ENCODE measurements at places on chromosomes 6 and 20. TPM values are rescaled to one million over a fixed set of nuclear protein-coding genes. Genes with fewer than 3 reads are reported as not detected.
A peak's percentile ranks its signal among the peaks of the same experiment; 100 is the strongest.

DNA sequence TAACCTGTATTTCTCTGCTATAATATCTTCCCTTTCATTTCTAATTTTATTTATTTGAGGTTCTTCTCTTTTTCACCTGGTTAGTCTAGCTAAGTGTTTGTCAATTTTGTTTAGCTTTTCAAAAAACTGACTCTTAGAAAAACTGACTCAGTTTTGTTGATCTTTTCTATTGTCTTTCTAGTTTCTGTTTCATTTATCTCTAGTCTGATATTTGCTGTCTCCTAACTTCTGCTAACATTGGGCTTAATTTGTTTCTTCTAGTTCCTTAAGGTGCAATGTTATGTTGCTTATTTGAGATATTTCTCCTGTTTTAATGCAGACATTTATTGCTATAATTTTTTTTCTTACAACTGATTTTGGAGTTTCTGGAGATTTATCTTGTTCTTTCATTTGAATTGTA, 1011.0 kb downstream of the EPHA7 start:
- no peaks in the 10 kb centered on the region for H3K4me1 ChIP-seq
- H3K36me3 ChIP-seq, result no peaks in the 10 kb centered on the region
- no peak overlapping the region for H3K4me3 ChIP-seq
- no peak overlapping the region for H3K27ac ChIP-seq

The BMP6 gene
- 3.6 TPM for total RNA-seq

GRCh38 chr20:32031007-32031958, 20.8 kb upstream of the HCK start:
- no peak overlapping the region for H3K27ac ChIP-seq
- DNase-seq, result peak; percentile 78
- H3K27me3 ChIP-seq, result no peaks in the 10 kb centered on the region
- H3K4me1 ChIP-seq, result no peaks in the 10 kb centered on the region
- peak overlapping the region; percentile 21 for H3K4me3 ChIP-seq
- no peaks in the 10 kb centered on the region for H3K36me3 ChIP-seq

DNA sequence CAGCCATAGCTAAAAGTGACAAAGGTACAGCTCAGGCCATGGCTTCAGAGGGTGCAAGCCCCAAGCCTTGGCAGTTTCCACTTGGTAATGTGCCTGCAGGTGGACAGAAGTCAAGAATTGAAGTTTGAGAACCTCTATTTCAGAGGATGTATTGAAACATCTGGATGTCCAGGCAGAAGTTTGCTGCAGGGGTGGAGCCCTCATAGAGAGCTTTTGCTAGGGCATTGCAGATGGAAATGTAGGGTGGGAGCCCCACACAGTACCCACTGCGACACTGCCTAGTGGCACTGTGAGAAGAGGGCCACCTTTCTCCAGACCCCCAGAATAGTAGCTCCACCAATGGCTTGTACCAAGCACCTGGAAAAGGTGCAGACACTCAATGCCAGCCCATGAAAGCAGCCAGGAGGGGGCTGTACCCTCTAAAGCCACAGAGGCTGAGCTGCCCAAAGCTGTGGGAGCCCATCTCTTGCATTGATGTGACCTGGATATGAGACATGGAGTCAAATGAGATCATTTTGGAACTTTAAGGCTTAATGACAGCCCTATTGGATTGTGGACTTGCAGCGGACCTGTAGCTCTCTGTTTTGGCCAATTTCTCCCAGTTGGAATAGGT, 1299.4 kb upstream of the MAP3K7 start:
- H3K4me3 ChIP-seq, result no peak overlapping the region
- no peaks in the 10 kb centered on the region for H3K4me1 ChIP-seq
- no peaks in the 10 kb centered on the region for H3K27me3 ChIP-seq
- DNase-seq, result no peak
- H3K36me3 ChIP-seq, result no peaks in the 10 kb centered on the region
- no peak overlapping the region for H3K27ac ChIP-seq

- no peaks in the 10 kb centered on the region for H3K27me3 ChIP-seq
- no peak for DNase-seq
- H3K36me3 ChIP-seq, result no peaks in the 10 kb centered on the region
- H3K27ac ChIP-seq, result no peak overlapping the region
- no peaks in the 10 kb centered on the region for H3K4me1 ChIP-seq
Measured at GRCh38 chr6:108800427-108800864, 47.8 kb upstream of the ARMC2 start.

The DOK5 gene
- total RNA-seq, result not detected

The SCAND1 gene
- 79.1 TPM for total RNA-seq

DNA sequence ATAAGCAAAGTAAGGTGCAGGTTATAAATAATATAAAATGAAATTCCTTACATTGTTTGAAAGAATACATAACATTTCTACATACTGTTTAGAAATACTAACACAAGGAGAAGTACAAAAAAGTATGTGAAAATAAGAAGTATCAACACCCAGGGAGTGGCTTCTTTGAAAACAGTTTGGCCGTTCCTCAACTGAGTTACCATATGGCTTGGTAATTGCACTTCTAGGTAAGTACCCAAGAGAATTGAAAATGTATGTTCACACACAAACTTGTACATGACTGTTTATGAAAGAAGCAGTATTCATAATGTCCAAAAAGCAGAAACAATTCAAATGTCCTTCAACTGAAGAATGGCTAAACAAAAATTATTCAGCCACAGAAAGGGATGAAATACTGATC, 30.7 kb downstream of the PAK5 start:
- no peak for DNase-seq
- H3K4me3 ChIP-seq, result no peak overlapping the region
- H3K27me3 ChIP-seq, result no peaks in the 10 kb centered on the region
- H3K36me3 ChIP-seq, result no peaks in the 10 kb centered on the region
- no peaks in the 10 kb centered on the region for H3K4me1 ChIP-seq
- H3K27ac ChIP-seq, result no peak overlapping the region

DNA sequence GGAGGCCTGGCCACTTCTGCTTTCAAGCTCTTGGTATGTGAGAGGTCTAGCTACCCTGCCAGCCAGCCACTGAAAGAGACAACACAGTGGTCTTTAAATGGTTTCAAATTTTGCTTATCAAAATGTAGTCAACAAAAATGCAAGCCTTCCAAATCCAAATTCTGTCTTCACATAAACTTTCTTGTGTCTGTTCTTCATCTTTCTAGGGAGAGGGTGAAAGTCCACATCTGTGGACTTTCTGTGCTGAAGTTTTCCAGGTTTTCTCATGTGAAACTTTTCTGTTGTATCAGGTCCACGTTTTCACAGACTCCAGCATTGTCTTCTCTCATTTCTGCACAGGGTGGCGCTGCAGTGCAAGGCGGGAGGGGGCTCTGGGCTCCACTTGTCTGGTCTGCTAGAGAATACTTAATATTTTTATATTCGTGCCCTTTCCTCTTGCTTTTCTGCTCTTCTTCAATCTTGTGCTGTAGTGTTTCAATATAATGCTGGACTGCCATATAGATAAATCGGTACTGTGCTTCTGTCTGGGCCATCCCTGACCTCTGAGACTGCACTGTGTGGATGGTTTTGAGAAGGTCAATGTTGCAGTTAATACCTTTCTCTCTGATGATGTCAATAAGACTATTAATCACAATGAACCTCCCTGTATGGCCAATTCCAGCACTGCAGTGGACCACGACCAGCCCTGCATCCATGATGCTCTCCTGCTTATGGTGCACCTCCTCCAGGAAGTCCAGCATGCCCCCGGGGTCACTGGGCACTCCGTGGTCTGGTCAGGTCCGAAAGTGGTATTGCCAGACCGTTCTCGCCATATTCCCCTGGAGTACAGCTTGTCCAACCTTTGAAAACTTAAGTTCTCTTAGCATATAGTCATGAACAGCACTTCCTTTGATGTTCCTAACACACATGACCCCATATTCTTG, 161.6 kb upstream of the TNFAIP3 start:
- H3K27ac ChIP-seq, result no peak overlapping the region
- H3K27me3 ChIP-seq, result no peaks in the 10 kb centered on the region
- H3K4me1 ChIP-seq, result peaks cover 5% of the 10 kb centered on the region
- peak; percentile 54 for DNase-seq
- H3K36me3 ChIP-seq, result no peaks in the 10 kb centered on the region
- no peak overlapping the region for H3K4me3 ChIP-seq

- H3K27ac ChIP-seq, result no peak overlapping the region
- H3K4me1 ChIP-seq, result no peaks in the 10 kb centered on the region
- no peaks in the 10 kb centered on the region for H3K27me3 ChIP-seq
- no peaks in the 10 kb centered on the region for H3K36me3 ChIP-seq
- H3K4me3 ChIP-seq, result no peak overlapping the region
Measured at GRCh38 chr6:64034291-64034690, 398.7 kb downstream of the PHF3 start.

The VIP gene
- total RNA-seq, result 22.4 TPM

GRCh38 chr6:41371992-41372831, 36.8 kb downstream of the NCR2 start:
- peaks cover 14% of the 10 kb centered on the region for H3K4me1 ChIP-seq
- H3K36me3 ChIP-seq, result no peaks in the 10 kb centered on the region
- H3K27me3 ChIP-seq, result no peaks in the 10 kb centered on the region
- DNase-seq, result no peak
- H3K27ac ChIP-seq, result no peak overlapping the region

DNA sequence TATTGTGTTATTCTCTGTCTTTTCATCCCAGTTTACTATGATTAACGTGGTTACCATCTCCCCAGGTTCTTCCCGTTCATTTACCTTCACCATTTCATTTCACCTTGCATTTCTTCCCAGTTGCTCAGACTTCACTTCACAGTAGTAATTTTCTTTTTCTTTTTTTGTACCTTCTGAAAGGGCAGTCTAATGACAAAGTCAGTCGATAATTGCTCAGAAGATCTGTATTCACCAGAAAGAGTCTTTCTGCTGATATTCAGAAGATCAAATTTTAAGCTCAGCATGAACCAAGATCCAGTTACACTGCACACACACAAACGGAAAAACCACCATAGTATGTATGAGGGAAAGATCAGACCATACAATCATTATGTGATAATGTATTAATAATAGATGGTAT, 265.5 kb downstream of the ADGB start:
- H3K4me1 ChIP-seq, result no peaks in the 10 kb centered on the region
- H3K4me3 ChIP-seq, result no peak overlapping the region
- no peak for DNase-seq
- H3K27me3 ChIP-seq, result no peaks in the 10 kb centered on the region
- no peaks in the 10 kb centered on the region for H3K36me3 ChIP-seq
- no peak overlapping the region for H3K27ac ChIP-seq

GRCh38 chr20:36390719-36391415, 84.7 kb downstream of the DLGAP4 start:
- DNase-seq, result no peak
- no peaks in the 10 kb centered on the region for H3K4me1 ChIP-seq
- no peak overlapping the region for H3K4me3 ChIP-seq
- no peaks in the 10 kb centered on the region for H3K36me3 ChIP-seq

- no peaks in the 10 kb centered on the region for H3K27me3 ChIP-seq
- no peak overlapping the region for H3K27ac ChIP-seq
- no peaks in the 10 kb centered on the region for H3K4me1 ChIP-seq
- DNase-seq, result no peak
Measured at GRCh38 chr20:57902473-57902872, 192.7 kb upstream of the PMEPA1 start.

DNA sequence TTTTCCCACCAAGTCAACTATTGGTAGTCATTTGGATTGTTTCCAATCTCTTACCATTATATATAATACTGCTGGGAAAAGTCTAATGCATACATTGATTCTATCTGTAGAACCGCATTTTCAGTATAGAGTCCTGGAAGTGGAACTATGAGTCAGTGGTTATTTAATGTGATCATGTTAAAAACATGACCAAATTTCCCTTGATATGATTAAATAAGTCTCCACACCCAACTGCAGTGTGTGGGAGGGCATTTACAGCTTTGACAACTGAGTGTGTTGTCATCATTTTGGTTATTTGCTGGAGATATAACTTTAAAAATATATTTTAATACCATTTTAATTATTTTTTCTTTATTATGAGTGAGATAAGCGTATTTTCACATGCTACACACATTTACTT, 1027.6 kb downstream of the EYS start:
- H3K4me1 ChIP-seq, result no peaks in the 10 kb centered on the region
- no peak overlapping the region for H3K4me3 ChIP-seq
- no peak for DNase-seq

The CDSN gene
- total RNA-seq, result not detected

- no peaks in the 10 kb centered on the region for H3K27me3 ChIP-seq
- H3K36me3 ChIP-seq, result no peaks in the 10 kb centered on the region
- H3K4me1 ChIP-seq, result no peaks in the 10 kb centered on the region
- DNase-seq, result no peak
- H3K27ac ChIP-seq, result no peak overlapping the region
- no peak overlapping the region for H3K4me3 ChIP-seq
Measured at GRCh38 chr20:25535762-25536161, 49.6 kb downstream of the NINL start.

The SH3BGRL2 gene
- 54.5 TPM for total RNA-seq

DNA sequence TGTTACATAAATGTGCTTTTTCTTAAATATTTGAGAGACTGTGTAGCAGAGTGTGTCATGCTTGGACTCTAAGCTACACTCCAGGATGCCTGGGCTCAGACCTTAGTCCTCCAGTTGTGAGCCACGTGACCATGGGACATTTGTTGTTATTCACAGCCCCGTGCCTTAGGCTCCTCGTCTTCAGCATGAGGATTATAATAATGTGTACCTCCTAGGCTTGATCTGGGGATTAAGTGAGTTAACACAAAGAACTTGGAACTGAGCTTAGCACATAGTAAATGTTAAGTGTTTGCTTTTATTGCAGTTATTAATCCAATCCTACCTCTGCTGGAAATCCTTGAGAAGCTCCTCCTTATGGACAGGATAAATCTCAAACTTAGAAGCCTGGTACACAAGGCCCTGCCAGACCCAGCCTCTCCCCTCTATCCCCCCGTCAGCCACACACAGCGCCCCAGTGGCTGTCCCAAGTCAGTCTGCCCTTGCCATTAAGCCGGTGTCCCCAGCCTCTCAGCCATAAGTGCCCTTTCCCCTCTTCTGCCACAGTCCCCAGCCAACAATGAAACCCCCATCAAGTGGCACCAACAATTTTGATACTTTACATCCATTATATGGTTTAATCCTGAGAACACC, 177.5 kb downstream of the TMEM242 start:
- no peak overlapping the region for H3K4me3 ChIP-seq
- no peaks in the 10 kb centered on the region for H3K27me3 ChIP-seq
- DNase-seq, result no peak
- no peak overlapping the region for H3K27ac ChIP-seq
- H3K36me3 ChIP-seq, result peaks cover 22% of the 10 kb centered on the region

GRCh38 chr6:104212977-104213668, 646.6 kb downstream of the HACE1 start:
- no peak overlapping the region for H3K4me3 ChIP-seq
- H3K4me1 ChIP-seq, result no peaks in the 10 kb centered on the region
- no peaks in the 10 kb centered on the region for H3K36me3 ChIP-seq

The MOXD1 gene
- total RNA-seq, result 4.1 TPM
